ENCODE measurements at places on chromosomes 7 and 10.
A peak's percentile ranks its signal among the peaks of the same experiment; 100 is the strongest.

DNA sequence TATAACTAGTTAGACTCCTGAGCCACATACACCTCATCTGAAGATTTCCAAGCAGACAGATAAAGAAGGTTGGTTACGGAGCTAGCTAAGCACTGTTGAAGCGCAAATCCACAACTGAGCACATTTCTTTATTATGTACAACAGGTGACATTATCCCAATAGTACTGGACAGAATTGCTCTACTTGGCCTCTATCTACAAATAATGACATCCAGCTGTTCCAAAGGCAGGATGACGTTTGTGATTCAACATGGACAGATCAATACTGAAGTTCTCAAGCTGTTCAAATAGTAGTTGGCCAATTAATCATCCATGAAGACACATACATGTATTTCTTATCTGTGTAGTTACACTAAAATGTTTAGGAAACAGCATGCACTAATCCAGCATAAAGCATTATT is 101.0 kb downstream of the UBE2H start:
- no peak for DNase-seq

- no peak for DNase-seq
Observed at GRCh38 chr10:116429288-116429977, 1.8 kb downstream of the PNLIPRP3 start.

GRCh38 chr7:133354546-133355324 is 101.9 kb downstream of the EXOC4 start:
- no peak for DNase-seq

DNA sequence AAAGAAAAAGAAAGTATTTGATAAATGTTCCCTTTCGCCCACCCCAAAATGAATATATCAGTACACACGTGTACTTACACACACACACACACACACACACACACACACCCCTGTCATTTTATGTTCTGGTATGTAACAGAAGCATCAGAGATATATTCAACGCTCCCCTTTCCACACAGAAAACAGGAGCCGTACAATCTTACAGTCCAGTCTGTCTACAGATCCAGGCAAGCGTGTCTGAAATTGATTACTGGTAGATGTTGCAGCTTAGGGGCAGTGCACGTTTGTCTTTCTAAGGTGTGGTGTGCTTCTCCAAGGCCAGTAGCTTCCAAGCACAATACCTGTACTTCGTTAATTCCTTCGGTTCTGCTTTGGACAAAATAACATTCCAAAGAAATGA is 143.7 kb upstream of the RNF32 start:
- no peak for DNase-seq

DNA sequence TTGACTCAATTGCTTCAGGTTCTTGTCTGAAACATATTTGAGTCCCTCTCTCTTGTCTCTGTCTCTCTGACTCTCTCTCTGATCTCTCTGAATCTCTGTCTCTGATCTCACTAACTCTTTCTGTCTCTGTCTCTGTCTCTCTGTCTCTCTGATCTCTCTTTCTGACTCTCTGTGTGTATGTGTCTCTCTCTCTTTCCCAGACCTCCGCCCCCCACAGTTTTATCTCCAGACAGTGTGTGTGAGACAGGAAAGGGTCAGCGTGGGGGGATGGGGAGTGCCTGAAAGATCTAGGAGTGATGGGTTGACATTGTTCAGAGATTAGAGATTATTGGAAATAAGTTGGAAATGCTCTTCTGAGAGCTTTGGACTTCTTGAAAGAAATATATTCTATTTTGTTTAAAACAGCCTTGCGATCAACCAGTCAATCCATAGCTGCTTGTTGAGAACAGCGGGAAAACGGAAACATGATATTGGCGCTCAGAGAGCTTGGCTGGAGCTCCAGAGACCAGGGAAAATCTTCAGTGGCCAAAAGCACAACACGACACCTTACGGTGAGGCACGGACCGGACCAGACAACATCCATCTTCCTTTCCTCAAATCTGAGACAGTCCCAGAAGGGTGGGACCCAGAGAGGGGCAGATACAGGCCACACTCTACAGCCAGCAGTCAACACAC is 35.5 kb downstream of the CALML3 start:
- no peak for DNase-seq

DNA sequence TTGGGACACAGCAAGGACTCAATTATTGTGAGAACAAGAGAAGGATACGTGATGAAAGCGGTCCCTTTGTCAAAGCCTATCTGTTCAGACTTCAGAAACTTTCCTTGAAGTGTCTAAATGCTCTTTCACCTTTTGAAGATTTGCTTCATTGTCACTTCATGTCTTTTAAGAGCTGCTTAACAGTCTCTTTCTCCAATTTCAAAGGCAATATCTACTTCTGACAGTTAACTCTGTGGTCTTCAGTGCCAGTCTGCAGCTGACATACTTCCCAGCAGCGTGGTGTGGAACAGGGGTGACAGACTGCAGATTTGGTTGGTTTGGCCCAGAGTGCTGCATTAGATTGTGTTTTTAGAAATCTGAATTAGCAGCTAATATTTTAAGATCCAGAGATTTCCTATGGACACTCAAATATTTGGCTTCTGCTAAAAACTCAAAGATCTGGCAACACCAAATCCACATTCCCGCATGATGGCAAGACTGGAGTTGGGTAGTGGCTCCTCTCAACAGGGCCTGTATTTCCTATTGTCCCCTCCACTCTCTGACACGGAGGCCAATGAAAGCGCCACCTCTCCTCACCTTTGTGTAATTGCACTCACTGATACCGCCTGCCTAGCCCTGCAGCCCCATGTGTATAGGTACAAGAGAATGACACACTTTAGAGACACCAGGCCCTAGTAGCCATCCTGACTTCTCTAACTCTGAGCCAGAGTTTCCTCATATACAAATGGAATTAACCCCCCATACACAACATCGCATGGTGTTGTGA is 11.5 kb downstream of the SCRN1 start:
- peak; percentile 15 for DNase-seq

GRCh38 chr7:47313564-47313963 is 268.3 kb downstream of the TNS3 start:
- DNase-seq: no peak

DNA sequence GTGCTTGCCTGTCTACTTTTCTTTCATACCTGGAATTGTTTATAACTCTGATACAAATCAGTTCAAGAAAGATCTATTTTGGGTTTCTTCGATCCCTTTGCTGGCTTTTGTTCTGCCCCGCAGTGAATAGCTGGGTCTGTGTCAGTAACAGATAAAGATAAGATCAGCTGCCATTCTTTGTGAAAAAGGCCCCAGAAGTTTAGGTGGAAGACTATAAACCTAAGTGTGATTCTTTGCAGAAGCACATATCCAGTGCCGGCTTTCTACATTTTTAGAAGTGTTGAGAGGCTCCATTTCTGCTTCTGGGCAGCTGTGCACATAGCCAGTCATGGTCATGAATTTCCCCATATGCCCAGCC is 686.4 kb upstream of the C7orf33 start:
- DNase-seq: no peak

GRCh38 chr10:99382176-99382575 is 48.2 kb downstream of the GOT1 start:
- no peak for DNase-seq

DNA sequence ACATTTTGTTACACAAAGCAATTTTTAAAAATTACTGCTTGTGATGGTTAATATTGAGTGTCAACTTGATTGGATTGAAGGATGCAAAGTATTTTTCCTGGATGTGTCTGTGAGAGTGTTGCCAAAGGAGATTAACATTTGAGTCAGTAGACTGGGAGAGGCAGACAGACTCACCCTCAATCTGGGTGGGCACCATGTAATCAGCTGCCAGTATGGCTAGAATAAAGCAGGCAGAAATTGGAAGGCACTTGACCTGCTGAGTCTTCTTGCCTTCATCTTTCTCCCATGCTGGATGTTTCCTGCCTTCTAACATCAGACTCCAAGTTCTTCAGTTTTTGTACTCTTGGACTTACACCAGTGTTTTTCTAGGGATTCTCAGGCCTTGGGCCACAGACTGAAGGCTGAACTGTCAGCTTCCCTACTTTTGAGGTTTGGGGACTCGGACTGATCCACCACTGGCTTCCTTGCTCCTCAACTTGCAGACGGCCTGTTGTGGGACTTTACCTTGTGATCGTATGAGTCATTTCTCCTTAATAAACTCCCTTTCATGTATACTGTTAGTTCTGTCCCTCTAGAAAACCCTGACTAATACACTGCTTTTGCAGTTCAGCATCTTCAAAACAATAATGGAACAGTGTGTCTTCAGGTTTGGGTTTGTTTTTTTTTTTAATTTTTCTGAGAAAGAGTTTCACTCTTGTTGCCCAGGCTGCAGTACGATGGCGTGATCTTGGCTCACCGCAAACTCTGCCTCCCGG is 244.1 kb upstream of the SEMA3C start:
- DNase-seq: peak; percentile 36

- DNase-seq: no peak
Observed at GRCh38 chr7:157380416-157380815, 43.6 kb downstream of the DNAJB6 start.

DNA sequence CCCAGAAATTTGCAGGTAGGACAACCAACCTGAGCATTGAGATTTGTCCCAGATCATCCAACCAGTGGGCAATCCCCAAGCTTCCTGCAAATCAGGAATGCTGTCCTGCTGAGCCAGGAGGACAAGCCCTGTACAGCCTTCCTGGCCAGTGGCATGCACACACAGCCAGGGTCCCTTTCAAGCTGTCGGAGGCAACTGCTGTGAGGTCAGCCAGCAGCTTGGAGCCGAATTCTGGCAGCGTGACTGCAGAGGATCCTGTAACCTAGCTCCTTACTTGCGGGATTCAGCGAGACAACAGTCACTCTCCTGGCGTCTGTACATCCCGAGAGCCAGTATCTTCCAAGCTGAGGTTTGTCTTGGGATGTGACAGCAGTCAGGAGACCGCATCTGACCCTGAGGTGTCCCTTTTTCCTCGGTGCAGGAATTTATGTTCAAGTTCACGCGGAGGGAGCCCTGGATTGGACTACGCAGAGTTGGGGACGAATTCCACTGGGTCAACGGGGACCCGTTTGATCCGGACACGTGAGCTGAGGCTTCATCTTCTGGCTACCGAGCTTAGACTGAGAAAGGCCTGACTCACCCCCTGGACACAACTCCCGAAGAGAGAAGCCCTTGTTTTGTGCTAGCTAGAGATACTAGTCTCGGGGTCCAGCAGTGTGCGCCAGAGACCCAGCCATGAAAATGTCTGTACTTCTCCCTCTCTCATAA is 18.3 kb downstream of the CLEC2L start:
- DNase-seq: no peak

DNA sequence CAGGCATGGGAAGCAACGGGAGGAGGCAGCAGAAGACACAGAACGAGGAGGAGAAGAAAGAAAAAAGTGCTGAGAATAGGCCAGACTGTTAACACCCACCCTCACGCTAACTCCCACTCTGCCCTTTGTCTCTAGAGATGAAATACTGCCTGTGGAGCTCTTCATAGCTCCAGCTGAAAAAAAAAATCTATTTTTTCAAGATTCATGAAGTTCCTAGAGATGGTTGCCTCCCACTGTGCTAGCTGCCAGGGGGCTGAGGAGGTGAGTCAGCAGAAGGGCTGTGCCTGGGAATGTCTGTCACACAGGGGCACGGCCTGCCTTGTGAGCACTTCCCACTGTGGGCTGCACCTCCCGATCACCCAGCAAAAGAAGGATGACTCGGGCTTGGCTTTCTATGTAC is 144.5 kb downstream of the RNF216 start:
- peak; percentile 47 for DNase-seq

- DNase-seq: no peak
Observed at GRCh38 chr10:79203833-79204232, 135.1 kb downstream of the ZMIZ1 start.

DNA sequence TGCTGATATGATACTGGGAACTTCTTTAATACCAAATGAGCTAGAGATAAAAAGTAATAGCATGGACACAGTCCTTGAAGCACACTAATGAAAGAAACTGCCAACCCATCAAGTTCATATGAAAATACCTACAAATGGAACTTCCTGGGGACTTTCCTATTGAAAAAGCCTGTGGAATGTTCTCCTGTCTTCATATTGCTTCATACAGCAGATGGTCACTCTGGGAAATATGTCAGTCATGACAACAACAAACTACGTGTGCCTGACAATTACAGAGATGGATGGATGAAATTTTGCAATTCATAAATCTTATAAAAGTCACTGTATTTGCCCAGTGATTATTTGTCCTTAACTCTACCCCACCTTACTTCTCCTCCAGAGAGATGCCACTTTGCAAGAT is 106.6 kb upstream of the COL1A2 start:
- peak; percentile 26 for DNase-seq

- DNase-seq: no peak
Observed at GRCh38 chr7:71705901-71706596, 574.1 kb downstream of the GALNT17 start.

GRCh38 chr10:128287921-128288320 is 161.7 kb upstream of the MKI67 start:
- DNase-seq: no peak

- peak; percentile 83 for DNase-seq
Observed at GRCh38 chr7:149209518-149210269, 14.3 kb downstream of the ZNF282 start.

DNA sequence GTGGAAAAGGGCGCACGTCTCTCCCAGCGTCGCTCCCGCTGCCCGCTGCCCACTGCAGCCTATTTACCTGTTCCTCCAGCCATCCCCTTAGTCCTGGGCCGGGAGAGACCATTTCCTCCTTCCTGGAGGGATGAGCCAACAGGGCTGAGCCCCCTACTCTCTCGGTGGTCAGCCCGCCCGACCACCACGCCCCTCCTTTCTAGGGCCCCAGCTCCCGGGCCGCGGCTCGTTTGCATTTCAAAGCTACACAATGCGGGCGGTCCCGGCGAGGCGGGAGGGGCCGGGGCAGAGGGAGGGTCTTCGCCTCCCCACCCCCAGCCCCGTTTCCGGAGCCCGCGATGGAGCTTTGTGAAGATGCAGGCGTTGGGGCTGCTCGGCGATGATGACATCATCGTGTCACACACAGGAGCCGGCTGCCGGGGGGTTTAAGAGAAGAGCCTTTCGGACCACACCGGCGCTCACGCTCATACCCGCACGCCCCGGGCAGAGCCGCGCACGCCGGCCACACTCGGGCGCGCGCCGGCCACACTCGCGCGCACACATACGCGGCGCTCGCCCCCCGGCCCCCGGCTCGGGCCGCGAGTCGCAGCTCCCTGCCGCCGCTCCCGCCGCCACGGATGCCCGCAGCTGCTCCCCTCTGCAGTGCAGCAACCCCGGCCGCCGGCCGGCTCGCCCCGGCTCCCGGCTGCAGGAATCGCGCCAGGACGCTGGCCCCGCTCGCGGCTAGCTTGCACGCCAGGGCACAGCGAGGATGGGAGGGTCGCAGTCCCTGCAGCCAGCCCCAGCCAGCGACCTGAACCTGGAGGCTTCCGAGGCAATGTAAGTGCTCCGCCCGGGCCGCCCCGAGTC is 107.7 kb upstream of the BTBD16 start:
- no peak for DNase-seq

DNA sequence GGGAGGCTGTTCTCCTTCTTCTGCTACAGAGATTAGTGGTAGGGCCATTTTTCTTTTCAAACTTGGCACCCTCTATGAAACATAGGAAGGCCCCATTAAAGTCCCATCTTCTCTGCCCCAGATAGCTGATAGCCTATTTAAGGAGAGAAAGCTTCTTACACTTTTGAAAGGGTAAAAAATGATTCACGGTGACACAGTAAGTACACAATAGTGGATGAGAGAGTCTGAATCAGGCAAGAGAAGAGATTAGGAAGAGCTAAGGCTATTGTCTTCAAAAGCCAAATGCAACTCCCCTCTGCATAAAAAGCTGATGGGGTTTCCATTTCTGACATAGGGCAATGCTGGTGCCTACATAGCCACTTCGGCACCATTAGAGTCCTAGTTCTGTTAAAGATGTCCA is 3.6 kb downstream of the INA start:
- DNase-seq: no peak
